Amniotic stem cell (primary cell): ENCODE measurements at places on chromosomes 7 and 10.

GRCh38 chr7:39386718-39387117 lies 179.5 kb upstream of the YAE1 start:
- no peak for DNase-seq

GRCh38 chr7:135333946-135334345 lies 100.3 kb downstream of the STRA8 start:
- DNase-seq: no peak

GRCh38 chr10:96374639-96374984 lies 15.8 kb upstream of the OPALIN start:
- DNase-seq: no peak

GRCh38 chr10:130251766-130252165 lies 115.6 kb downstream of the GLRX3 start:
- no peak for DNase-seq

DNA sequence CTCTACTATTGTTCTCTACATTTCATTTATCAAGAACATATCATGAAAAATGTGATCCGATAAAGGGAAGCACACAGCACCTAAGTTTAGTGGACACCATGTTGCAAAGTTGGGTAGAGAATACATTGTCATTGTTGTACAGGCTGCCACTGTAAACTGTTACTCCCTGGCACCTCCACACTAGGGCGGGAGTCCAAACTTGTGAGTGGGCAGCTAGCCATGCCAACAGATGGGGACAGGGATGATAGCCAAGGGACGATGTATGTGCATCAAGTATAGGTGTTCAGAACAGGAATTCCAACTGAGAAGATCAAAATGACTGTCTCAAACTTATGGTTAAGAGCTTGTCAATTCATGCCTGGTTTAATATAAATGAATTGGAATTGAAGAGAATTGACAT lies 31.1 kb upstream of the COMMD3 start:
- no peak for DNase-seq

- DNase-seq: no peak
Measured at GRCh38 chr10:24722676-24723385, 856 bp downstream of the ARHGAP21 start.

DNA sequence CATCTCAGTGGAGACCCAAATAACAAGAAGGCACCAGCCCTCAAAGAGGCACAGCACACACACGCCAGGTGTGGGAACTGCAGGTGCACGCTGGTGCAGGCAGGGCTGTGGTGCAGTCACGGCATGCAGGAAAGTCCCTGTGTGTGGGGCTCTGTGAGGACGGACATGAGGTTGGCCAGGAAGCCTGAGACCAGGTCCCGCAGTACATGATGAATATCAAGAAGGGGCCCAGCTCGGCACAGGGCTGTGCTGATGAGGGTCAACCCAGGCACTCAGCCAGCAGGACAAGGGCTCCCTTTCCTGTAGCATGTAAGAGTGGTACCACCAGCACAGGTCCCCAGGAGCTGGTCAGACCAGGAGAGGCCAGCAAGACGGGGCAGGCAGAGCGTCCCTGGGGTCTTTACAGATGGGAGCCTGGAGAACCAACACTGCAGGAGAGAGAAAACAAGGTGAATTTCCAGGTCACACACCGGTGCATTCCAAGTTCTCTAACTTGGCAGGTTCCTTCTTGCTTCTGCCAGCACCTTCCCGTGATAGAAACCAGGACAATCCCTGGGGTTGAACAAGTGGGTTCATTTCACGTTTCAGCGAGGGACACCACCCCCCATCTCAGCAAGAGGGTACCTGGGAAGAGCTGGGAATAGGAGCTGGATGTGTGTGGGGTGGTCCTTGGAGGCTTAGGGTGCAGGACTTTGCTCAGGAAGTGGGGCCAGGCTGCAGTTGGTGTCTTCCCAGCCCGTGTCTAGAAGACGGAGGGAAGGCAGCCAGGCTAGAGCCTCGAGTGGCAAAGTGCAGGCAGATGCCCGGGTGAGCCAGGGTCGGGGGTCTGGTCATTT lies 244.8 kb upstream of the TCERG1L start:
- no peak for DNase-seq

GRCh38 chr7:87287738-87288341 lies 57.6 kb upstream of the CROT start:
- DNase-seq: no peak

GRCh38 chr10:101693651-101693977 lies 1.4 kb downstream of the FBXW4 start:
- no peak for DNase-seq

DNA sequence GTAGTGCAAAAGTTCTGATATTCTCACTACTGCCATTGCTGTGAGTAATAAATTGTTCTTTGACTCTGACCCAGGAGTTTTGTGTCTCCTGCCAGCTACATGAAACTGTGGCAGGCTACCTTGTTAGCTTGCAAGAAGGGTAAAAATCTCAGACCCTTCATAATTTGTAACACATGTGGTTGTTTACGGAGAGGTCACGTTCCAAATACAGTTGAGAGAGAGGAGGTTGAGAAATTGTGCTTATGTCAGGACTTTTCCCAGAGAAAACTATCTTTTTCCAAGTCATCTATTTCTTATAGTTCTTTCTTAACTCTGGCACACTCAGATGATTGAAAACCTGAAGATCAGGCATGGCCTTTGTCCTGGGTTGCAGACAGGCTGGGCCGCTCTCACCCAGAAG lies 114.4 kb upstream of the SVIL start:
- DNase-seq: no peak
